ENCODE measurements at places on chromosomes 13 and 19.

- DNase-seq, result no peak
Observed at GRCh38 chr13:73230716-73231115, 171.9 kb downstream of the KLF5 start.

GRCh38 chr13:50924025-50924424 is 14.4 kb downstream of the RNASEH2B start:
- no peak for DNase-seq

DNA sequence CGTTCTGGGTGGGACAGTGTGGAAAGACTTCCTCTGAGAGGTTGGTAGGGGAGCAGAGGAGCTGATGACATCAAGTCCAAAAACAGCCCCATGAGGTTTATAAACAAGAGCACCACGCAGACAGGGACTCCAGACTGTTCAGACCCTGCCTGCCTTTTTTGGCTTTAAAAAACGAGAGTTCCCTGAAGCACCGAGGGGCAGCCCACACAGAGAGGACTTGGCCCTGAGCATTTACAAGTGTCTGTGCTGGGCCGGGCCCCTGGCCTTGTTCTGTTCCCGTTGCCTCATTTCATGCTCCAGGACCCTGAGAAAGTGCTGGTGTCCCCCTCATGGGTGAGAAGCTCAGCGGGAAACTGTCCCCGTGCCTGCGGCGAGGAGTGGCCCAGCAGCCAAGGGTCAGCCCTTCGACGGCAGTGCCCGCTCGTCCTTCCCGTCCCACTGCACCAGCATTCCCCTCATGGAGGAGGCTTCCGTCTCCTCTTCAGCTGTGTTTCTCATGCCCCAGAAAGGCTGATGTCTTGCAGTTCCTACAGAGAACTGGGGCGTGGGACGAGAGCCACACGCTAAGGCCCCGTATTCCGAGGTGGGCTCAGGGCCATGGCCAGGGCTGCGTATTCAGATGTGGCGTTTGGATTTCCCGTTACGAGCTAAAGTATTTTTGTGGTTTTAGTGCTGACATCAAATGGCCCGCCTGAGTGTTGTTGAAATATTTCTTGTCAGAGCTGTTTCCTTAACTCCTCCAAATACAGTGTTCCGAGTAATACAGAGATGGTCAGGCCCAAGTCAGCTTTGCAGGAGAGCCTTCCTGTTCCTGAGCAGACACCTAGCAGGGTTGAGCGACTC is 93.5 kb downstream of the ATP11A start:
- DNase-seq, result no peak

- DNase-seq, result peak; percentile 68
Observed at GRCh38 chr19:32945260-32945659, 26.5 kb downstream of the CEP89 start.

DNA sequence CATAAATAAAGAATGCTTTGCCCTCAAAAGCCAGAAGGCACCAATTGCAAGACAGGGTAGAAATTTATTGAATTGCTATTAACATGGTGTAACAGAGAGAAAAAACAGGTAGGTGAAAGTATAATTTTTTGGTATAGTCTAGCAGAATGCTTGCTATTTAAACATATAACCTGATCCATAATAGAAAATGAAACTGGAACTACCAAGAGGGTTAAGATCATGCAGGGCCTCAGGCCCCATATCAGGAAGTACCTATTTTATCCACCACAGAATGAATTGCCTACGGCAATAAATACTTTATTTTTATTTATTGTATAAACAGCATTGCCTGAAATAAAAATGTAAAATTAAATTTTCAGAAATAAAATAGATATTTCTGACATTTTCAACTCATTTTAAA is 159.5 kb downstream of the PRR20E start:
- no peak for DNase-seq

Data from NCI-H510A treated with DMSO at 0.1 percent for 48 hours (cell line).